ENCODE measurements at places on chromosomes 4 and X.

DNA sequence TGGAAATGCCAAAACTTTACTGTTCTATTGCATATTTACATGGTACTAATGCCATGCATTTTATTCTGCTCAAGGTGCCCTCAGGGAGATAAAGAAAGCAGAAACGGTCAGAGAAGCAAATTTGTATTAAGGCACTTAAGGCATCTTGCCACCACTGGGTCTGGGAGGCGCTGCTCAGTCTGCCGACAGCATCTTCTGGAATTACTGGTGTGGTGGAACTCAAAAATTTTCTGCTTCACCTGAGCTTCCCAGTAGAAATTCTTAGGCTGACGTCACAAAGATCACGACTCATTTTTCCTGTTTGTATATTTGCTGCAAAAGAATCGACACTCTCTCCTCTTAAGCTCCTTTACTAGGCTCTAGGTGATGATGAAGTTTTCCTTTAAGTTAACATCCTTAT lies 3.0 kb downstream of the RASSF6 start:
- DNase-seq: no peak

- DNase-seq: no peak
Observed at GRCh38 chrX:45743081-45743533, 542.4 kb upstream of the DIPK2B start.

- DNase-seq: no peak
Observed at GRCh38 chr4:10115797-10116568, 616 bp downstream of the WDR1 start.

DNA sequence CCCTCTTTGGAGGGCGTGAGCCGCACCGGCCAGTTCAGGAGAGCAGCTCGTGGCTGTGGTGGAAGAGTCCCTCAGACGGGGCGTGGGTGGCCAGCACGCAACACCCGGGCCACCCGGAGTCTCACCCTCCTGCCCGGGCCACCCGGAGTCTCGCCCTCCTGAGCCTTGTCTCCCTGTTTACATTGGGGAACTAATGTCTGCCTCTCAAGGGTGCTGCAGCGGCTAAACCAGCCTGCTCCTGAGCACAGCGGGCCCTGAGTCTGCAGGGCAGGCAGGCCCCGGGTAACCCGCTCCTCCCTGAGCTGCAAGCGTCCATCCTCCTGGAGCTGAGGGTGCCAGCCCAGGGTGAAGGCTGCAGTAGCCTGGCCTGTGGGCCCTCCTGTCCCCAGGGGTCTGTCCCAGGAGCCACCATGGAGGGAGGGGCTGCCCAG lies 3.0 kb downstream of the PDE6B start:
- DNase-seq: no peak

- DNase-seq: no peak
Observed at GRCh38 chrX:136210243-136210642, 41.0 kb downstream of the MAP7D3 start.

GRCh38 chr4:2363056-2363721 lies 55.3 kb downstream of the ZFYVE28 start:
- no peak for DNase-seq

GRCh38 chr4:89000844-89001360 lies 56.1 kb downstream of the FAM13A start:
- DNase-seq: no peak

GRCh38 chr4:149076401-149076800 lies 634.2 kb upstream of the NR3C2 start:
- no peak for DNase-seq

DNA sequence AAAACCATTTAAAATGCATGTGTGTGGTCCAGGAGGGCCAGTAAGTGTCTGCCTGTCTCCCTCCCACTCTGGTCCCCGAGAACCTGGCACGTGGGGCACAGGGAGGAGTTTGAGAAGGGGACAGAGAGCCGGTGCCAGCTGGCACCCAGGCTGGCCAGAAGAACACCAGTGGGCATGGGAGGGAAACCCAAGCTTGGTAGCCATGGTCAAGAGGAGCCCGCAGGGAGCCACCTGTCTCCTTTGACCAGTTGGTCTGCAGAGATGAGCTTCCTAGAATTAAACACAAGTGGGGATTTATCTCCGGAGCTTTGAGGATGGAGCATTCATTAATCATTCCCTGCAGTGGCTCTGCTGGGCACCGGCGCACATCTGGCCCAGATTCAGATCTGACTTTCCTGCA lies 41.6 kb downstream of the HMX1 start:
- DNase-seq: no peak

GRCh38 chr4:113607147-113607720 lies 154.3 kb downstream of the CAMK2D start:
- DNase-seq: no peak

DNA sequence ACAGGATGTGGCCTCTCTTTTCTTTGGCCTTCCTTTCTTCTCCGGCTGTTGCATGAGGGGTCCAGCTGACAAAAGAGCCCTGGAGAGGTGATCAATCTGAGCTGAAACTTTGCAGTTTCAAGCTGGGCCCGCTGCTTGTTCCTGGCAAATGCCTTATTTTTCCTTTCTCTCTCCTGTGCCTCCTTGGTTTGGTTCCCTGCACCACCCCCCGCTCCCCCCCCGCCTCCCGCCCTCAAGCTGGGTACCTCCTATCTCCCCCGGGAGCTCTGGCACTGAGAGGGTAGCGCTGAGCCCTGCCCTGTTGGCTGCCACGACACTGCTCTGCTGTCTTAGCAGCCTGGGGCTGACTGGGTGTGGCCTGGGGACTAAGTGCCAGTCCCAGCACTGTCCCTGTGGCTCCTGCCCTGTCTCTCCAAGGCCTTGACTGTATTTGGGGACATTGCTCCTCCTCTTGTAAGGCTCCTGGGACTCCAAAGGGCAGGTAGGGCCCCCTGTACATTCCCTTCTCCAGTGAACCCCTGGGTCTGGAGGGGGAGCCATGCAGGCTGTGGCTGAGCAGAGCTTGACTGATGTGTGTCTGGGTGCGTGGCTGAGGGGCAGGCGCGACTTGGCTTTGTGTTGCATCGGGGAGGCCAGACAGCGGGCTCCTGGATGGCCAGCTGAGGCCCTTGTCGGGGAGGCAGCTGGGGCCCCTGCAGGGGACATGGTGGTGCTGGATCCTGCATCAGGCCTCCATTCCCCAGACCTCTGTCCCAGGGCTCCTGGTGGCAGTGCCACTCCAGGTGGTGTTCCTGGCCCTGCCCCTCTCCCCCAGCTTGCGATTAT lies 1.1 kb downstream of the PLXNA3 start:
- no peak for DNase-seq

DNA sequence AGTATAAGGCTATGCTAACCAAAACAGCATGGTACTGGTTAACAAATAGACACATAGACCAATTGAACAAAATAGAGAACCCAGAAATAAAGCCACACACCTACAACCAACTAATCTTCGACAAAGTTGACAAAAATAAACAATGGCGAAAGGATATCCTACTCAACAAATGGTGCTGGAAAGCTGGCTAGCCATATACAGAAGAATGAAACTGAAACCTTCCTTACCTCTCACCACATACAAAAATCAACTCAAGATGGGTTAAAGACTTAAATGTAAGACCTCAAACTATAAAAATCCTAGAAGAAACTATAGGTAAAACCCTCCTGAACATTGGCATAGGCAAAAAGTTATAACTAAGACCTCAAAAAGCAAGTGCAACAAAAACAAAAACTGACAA lies 47.2 kb downstream of the RAB28 start:
- no peak for DNase-seq

- no peak for DNase-seq
Observed at GRCh38 chrX:21666679-21667078, 8.5 kb upstream of the KLHL34 start.

GRCh38 chrX:37608156-37608555 lies 36.7 kb downstream of the LANCL3 start:
- no peak for DNase-seq

GRCh38 chrX:17527922-17528321 lies 152.9 kb downstream of the NHS start:
- DNase-seq: no peak

- DNase-seq: no peak
Observed at GRCh38 chrX:78029663-78030062, 60.2 kb upstream of the PGAM4 start.

DNA sequence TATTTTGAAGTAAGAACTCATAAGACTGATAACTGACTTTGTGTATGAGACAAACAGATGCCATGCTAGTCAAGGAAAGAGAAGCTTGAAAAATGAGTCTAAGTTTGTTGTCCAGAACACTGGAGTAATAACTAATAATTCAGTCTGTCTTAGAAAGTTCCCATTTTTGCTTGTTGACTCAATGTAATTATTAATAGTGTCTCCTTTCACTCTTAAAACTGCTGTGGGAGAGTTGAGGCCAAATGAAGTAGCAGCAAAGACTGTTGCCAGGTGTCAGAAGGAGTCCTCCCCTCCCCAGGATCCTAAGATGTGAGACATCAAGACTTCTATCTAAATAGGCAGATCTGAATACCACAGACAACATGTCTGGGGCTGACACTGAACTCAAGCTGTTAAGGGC lies 20.8 kb upstream of the FAM13A start:
- no peak for DNase-seq

DNA sequence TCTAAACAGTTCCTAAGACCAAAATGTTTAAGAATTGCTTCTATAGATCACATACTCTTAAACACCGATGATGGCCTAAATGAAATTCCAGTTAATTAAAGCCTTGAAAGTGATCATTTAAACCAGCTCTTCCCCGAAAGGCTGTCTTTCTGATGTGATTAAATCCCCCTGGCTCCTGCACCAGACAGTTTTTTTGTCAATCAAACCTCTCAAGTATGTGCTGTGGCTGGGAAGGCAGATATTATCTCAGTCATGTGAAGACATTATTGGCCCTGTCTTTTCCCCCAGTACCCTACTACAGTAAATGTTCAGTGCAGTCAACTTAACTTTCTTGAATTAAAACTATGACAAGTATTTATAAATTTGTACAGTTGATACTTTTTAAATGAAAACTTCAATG lies 121.0 kb upstream of the MYOZ2 start:
- no peak for DNase-seq

DNA sequence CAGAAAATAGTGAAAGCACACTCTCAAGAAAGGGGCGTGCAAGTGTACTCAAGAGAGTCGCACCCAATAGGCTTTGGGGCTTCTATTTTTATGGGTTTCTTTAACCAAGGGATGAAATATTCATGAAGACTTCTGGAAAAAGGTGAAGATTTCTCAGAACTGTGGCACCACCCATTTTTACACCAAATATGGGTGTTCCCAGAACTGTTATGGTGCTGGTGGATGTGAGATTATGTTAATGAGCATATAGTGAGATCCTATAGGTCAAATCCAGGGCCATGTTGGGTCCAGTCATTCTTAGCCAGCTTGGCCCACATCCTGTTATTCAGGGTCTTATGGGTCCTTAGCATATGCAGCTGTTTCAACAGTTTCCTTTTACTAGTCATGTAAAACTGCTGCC lies 61.0 kb upstream of the SMIM10 start:
- no peak for DNase-seq

- DNase-seq: no peak
Observed at GRCh38 chrX:44036336-44036735, 63.1 kb upstream of the NDP start.

- no peak for DNase-seq
Observed at GRCh38 chr4:128322986-128323385, 35.4 kb upstream of the PGRMC2 start.

- no peak for DNase-seq
Observed at GRCh38 chr4:96521046-96521536, 681.2 kb downstream of the PDHA2 start.

DNA sequence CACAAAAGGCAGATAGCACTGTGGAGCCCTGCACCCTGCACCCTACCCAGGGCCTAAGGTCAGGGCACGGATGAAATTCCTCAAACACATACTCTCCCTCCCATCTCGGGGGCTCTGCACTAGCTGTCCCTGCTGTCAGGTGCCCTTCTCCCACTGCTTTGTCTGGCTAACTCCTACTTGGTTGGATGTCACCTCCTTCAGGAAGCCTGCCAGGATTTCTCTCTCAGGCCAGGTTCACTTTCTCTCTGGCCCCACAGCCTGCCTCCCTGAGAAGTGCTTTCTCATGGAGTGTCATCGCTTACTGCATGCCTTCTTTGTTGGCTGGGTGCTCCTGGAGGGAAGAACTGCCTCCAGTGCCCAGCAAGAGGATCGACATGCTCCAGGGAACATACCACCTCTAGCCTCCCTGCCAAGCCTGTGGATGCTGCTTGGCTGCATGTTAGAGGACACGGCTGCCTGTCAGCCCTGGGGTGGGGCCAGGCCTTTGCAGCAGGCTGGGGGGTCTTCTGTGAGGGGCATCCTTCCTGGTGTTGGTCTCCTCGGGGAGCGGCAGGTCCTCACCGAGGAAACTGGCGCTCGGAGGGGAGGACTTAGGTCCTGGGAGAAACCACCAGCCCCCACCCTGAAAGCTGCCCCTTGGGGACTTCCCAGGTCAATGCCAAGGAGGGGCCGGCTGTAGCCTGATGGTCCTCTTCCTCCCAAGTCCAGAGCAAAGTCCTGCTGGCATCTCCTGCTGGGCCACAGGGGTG lies 15.0 kb downstream of the ABLIM2 start:
- DNase-seq: no peak

DNA sequence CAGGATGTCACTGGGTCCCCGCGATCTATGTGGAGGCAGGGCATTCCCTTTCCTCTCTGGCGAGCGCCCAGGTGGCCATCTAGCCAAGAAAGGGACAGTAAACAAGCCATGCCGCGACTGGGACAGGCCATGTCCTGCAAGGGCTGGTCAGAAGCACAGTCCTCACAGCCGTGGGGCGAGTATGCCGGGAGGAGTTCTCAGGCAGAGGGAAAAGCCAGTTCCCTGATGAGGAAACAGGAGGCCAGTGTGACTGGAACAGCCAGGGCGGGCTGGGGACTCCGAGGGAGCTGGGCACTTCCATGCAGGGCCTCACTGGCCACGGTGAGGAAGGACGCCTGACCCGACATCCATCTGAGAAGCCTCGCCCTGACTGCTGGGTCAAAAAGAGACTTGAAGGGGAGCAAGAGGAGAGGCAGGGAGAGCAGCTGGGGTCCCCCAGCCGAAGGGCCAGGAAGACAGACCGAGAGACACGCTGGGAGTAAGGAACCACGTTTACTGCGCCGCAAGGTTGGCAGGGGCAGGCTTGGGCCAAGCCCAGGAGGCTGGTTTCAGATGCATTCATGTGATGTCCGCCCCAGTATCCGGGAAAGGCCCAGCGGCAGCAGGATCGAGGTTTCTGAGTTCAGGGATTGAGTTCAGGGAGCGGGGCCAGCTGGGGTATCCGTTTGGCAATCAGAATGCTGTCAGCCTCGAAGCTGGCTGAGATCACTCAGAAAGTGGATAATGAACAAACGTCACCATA lies 15.0 kb downstream of the CFAP99 start:
- no peak for DNase-seq

DNA sequence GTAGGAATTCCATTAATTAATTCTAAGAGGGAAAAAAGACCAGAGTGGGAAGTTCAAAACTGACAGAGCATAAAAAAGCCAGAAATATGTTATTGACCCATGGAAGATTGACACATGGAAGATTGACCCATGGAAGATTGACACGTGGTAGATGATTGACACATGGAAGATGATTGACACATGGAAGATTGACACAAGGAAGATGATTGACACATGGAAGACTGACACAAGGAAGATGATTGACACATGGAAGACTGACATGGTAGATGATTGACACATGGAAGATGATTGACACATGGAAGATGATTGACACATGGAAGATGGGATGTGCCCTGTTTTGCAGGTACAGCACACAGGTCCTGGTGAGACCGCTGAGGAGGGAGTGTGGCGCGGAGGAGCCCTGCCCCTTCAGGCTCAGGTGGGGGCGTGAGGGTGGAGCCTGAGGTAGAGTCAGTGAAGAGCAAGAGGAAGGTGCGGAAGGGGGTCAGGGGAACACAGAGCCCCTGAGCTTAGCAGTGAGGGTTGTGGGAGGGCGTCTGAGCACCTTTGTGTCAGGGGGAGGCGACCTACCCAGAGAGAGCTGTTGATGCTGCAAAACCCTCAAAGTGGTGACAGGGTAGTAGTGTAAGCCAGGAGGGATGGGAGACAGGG lies 15.8 kb upstream of the PDE6B start:
- DNase-seq: no peak

- no peak for DNase-seq
Observed at GRCh38 chr4:26999689-27000088, 139.0 kb downstream of the STIM2 start.

Data from nucleus accumbens (tissue), 56 donors.